ENCODE measurements at places on chromosomes 16 and 17.

GRCh38 chr16:79011282-79011681 is 589.3 kb downstream of the MAF start:
- DNase-seq, result no peak

DNA sequence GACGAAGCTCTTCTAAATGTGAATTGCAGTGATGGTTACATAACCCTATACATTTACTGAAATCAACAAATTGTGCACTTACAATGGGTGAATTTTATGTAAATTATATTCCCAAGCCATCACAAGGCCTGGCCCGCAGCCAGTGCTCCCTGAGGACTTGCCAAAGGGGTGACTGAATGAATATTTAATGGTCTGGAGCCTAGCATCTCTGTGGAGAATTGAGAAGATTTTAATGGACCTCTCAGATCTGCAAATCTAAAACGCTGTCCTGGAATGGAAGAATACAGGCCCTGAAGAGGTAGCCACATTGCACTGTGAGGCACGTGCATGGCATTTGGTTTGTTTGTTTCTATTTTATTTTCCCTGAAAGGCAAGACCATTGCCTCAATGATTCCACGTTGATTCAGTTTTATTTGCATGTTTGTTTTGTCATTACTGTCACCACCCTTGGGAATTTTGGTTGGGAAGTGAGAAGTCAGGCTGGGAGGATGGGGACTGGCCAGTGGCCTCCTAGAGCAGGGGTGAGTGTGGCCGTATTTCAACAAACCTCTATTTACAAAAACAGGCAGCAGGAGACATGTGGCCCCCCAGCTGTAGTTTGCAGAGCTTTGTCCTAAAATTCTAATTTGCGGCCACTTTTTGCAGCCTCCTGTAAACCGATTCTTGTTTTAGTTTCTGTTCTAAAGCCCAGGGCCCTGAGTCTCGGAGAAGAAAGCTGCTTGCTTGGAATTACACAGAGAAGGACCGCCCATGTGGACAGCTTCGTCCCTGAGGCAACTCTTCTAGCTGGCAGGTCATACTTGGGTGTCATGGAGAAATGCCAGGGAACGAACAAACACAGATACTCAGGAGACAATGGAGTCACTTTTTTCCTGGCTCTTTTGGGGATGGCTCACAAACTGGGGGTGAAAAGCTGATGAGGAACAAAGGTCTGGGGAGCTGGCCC is 40.5 kb upstream of the GCSH start:
- no peak for DNase-seq

DNA sequence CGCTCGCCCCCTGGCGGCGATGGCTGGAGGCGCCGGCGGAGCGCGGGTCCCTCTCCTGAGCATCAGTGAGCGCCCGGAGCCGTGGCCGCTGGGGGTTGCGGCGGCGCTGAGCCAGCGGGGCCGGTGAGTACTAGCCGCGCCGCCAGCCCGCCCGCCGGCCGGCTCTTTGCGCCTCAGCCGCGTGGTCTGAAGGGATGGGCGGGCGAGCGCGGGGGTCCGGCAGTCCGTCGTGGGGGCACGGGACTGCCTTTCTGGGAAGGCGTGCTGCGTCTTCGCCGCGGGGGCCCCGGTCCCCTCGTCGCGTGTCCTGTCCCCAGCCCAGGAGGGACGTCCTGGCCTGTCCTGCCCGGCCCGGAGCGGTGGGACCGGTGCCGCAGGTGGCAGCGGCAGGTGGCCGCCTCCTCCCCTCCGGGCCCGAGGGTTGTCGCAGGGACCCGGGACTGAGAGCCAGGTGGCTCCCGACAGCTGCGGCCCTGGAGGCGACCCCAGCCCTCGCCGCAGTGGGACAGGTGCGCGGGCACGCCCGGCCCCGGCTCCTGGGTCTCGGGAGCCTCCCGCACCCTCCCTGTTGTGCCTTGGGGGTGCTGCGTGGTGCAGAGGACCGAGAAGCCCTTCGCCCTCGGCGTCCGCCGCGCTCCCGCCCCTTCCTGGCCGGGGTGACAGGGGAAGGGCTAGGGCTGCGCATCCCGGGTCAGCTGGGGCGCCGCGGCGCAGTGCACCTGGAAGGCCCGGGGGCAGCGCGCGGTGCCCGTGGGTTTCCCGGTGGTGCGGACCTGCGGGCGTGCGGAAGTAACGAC is at the start of gene SPECC1:
Gene SPECC1, plus strand, starts transcription at position 58 of the 797 bp plus-strand sequence. CDS start 87,293 bp downstream, outside the sequence.
- peak; percentile 93 for DNase-seq

GRCh38 chr16:2949705-2950352 is 14.2 kb upstream of the KREMEN2 start:
- DNase-seq, result peak; percentile 54

DNA sequence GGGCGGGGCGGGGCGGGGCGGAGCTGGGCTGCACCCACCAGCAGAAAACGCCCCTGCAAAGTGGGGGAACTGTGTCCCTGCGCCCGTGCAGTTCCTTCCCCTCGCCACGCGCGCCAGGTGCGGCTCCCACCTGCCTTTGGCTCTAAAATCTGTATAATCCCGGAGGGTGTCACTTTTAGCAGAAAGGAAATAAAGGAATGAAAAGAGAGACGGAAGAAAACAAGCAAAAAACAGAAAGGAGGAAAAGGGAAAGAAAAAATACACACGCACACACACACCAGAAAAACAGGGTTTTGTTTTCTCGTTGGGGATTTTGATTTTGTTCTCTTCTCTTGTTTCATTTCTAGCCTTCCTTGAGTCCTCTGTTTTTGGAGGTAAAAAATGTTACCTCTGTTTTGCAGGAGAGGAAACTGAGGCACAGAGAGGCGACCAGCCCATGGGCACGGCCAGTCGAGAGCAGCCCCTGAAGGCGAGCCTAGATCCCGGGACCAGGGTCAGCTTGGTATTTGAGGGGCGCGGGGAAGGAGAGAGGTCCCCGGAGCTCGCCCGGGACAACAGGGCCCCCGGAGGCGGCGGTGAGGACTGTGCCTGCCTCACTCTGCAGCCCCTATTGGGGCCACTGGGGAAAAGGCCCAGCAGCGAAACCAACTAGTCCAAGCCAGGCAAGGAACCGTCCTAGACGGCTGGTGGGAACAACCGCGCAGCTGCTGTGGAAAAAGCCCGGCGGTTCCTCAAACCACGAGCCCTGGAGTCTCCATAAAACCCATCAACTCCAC is 594 bp upstream of the CARHSP1 start:
- no peak for DNase-seq

DNA sequence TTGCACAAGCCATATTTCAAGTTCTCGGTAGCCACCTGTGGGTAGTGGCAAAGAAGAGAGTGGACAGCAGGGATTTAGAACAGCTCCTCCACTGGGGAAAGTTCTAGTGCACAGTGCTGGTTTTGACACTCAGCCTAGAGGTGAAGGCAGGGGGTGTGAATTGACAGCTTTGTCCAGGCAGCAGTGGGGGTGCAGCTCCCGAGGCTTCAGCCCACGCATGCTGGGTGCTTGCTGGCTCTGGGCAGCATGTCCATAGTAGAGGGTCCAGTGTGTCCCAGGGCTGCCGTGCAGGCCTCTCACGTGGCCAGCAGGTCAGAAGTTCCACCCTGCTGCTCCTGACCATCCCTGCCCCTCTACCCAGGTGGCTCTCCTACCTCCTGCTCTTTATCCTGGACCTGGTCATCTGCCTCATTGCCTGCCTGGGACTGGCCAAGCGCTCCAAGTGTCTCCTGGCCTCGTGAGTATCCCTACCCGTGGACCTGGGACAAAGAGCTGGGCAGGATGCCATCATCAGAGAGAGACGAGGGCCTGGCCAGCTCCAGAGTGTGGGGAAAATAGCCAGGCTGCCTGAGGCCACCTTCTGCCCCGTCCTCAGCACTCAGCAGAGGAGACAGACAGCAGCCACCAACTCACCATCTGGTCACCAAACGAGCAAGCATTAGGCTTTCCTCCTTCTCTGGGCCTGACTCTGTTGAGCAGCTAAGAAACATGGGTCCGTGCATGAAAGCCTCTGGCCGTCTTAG is 29.8 kb downstream of the TTYH2 start:
- DNase-seq, result no peak

DNA sequence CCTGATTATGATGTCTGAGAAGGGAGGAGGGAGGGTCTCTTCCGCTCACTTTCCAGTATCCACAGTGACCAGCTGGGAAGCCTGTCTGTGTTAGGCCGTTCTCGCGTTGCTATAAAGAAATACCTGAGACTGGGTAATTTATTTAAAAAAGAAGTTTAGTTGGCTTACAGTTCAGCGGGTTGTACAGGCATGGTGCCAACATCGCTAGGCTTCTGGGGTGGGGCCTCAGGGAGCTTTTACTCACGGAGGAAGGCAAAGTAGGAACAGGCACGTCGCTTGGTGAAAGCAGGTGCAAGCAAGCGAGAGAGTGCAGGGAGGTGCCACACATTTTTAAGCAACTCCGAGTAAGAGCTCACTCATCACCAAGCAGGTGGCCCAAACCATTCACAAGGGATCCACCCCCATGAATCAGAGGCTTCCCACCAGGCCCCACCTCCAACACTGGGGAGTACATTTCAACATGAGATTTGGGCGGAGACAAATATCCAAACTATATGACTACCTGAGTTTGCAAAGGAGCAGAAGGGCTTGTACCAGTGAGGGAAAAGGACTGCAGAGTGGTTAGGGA is 137.5 kb downstream of the CCDC182 start:
- no peak for DNase-seq

- DNase-seq, result peak; percentile 41
These were observed 43.4 kb downstream of the ZNF276 start for GRCh38 chr16:89764711-89765201.

DNA sequence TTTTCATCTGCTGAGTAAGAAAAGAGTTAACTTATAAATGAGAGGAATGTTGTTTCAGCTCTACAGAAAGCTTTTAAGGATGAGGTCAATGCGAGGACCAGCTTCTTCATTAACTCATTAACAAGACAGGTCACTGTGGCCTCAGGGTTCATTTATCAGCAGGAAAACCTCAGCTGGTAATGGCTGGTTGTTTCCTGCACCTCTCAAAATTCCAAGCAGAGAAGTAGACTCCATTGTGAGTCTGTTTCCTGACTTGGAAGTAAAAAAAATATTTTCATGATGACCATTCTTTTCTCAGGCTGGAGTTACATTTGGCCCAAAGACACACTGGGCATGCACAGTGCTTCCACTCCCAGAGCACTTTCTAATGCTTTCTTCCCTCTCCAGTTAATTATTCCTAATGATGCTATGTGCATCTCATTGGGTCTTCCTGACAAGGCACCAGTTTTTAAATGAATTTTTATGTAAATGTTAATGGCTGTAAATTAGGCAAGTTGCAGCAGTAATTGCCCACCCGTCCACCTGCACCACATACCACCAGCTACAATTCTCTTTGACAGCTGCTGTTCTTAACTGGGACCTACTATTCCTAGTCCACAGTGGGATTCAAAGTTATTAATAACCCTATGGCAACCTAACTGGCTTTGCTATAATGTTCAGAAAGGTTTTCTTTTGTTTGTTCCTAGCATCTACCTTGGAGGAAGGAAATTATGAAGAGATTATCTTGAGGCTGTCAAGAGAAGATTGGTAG is 89.5 kb upstream of the BCAR1 start:
- no peak for DNase-seq

DNA sequence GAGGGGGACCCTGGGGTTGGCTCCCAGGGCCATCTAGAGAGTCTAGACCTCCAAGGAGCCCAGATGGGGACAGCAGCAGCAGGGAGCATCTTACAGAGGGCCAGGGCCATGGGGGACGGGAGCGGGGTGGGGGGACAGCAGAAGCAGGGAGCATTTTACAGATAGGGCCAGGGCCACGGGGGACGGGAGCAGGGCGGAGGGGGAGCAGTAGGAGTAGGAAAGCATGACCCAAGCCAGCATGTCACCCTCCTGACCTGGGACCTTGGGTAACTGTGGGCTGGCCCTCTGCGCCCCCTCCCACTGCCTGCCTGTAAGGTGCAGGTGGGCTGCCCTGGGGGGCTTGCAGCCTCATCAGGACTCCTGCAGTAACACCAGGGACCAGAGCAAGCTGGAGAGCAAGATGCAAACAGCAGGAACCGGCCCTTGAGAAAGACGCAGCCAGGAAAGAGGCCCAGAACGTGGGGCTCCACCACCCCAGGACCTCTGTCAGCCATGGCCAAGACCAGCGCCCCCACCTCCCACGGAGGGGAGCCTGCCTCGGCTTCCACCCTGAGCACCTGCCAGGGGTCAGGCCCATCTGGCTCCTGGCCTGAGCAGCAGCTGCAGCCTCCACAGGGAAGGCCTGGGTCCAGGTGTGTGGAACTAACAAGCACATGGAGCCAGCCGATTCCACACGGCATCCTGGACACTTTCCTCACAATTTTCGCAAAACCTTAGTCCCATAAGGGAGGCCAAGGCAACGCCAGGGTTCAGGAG is 2.4 kb downstream of the ZNF598 start:
- DNase-seq, result no peak

- no peak for DNase-seq
These were observed 57.2 kb downstream of the WDR45B start for GRCh38 chr17:82590881-82591539.

DNA sequence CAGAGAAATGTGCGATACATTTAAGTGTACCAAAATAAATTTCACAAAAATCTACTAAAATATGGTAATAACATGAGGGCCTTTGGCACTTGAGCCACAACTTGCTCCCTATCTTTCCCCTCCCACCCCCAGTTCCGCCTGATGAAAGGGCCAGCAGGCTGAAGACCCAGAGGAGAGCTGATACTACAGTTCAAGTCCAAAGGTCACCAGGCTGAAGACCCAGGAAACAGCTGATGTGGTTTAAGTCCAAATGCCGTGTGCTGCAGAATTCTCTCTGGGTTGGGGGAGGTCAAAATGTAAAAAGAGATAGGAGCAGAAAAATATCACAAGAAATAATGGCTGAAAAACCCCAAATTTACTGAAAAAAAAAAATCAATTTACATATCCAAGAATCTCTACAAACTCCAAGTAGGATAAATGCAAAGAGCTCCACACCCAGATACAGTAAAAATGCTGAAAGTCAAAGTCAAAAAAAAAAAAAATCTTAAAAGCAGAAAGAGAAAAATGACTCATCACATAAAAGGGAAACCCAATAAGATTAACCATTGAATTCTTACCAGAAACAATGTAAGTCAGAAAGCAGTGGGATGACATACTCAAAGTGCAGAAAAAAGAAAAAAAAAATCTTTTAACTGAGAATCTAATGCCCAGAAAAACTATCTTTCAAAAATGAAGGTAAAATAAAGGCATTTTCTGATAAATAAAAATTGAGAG is 452.1 kb upstream of the ASIC2 start:
- no peak for DNase-seq

DNA sequence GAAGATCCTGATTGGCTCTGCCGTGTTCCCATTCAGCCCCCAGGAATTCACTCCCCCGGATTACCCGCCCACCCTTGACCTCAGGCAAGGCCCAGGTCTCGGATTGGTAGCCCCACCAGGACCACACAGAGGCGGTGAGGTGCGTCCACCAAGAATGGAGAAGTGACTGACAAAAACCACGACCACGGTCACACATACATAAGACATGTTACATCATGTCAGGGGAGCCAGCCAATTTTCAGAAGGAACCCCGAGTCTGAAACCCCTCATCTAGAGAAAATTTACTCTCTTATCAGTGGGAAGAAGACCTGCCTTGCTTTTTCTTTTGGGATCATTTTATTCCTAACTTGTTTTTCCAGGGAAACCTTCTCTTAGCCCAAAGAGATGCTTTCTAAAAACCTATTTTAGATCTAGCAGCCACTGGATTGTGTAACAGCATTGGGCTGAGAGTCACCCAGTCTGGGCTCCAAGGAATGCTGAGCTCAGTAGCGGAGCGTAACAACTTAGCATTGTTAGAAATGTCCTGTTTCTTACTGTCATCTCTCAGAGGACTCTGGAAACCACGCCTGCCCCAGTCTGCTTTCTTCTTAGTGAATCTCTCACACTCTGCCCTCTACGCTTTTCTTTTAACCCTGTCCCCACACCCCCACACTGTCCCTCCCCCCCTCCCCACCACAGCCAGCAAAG is 164.1 kb downstream of the CMIP start:
- DNase-seq, result peak; percentile 71

Data from ascending aorta (tissue), 2 donors.